Fibroblast of skin of back (primary cell): ENCODE measurements at places on chromosomes 3 and 15.

DNA sequence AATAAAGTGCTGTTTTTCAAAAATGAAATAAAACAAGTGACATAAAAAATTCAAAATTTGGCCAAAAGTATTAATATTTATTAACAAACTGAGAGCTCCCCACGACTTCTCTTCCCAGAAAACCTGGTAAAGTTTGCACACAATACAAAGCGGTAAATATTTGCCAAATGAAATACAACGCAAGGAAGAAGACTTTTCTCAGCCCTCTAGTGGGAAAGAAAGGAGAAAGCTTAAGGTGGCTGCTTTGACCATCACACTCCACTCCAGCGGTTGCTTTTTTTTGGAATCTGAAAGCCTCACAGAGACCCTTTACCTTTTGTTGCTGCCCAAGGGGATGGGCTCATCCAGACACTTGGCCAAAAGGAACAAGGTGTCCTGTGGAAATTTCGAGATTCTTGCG, 1.1 kb upstream of the GK5 start:
- DNase-seq: no peak

GRCh38 chr3:99023590-99024192, 122.2 kb upstream of the DCBLD2 start:
- peak; percentile 59 for DNase-seq

DNA sequence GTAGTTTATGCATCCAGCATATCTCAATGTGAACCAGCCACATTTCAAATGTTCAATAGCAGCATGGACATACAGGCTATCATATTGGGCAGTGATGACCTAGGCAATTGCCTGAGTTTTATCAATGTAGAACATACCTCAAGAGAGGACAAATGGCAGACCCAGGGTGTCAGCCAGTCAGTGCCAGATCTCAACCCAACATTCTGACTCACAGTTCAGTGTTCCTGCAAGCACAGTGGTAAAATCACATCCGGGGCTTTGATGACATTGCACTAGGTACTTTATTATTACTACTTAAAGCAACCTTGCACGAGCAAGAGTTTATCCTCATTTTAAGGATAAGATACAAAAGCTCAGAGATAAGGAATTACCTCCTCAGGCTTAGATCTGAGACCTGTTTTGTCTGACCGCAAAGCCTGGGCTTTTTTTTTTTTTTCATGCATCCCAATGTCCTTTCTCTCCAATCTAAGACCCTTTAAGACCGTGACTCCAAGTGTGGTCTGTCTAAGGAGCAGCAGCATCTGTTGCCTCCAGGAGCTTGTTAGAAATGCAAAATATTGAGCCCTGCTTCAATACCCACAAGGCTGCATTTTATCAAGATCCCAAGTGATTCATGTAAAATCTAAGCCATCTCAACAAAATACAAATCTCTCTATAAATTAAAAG, 60.1 kb downstream of the SLC12A1 start:
- peak; percentile 7 for DNase-seq

DNA sequence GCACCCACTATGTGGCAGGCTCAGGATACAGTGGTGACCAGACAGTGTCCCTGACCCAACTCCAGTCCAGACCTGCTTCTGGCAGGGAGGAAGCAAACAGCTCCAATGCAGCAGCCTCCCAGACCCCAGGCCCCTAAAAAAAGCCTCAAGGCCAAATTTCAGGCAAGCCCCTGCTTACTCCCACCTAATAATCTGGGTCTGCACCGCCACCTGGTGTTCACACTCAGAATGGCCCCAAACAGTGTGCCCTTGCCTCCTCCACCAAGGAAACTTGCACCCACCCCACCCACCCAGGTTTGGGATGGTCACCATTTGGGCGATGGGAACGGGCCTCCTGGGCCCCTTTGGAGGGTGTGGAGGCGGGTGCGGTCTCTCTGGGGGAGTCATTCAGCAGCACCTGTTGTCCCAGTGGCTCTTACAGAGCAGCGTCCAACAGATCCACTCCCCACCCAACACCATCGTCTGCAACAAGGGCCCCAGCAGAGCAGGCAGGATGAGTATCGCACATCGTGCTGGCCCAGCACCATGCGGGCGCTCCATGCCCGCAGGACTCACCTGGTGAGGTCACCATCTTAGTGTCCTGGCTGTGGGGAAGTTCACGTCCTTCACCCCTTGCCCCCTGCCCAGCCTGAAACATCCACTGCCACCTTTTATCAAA, 17.3 kb downstream of the C3orf18 start:
- peak; percentile 21 for DNase-seq

- DNase-seq: no peak
Measured at GRCh38 chr3:195908694-195909581, 587 bp upstream of the TNK2 start.

GRCh38 chr3:53084310-53085001, 38.6 kb upstream of the SFMBT1 start:
- DNase-seq: peak; percentile 47

DNA sequence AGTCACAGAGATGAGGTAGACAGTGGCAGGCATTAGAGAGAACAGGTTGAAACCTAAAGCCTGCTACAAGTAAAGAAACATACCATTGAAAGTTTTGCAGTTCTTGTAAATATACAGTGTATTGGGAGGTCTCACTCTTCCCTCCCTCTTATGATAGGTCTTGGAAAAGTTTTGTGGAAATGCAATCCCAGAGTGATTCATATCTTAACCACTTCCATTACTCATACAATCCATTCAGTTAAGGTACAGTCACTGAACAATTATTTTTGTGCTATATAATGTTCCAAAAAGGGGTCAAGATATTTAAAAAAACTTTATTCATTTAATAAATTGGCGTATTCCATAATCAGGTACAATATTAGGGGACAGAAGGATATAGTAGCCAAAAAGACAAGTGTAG, 737.7 kb upstream of the ALCAM start:
- peak; percentile 91 for DNase-seq

- DNase-seq: no peak
Measured at GRCh38 chr15:60602323-60602722, 123.4 kb upstream of the ICE2 start.

GRCh38 chr3:63228677-63229076, 49.4 kb upstream of the SYNPR start:
- DNase-seq: peak; percentile 43

DNA sequence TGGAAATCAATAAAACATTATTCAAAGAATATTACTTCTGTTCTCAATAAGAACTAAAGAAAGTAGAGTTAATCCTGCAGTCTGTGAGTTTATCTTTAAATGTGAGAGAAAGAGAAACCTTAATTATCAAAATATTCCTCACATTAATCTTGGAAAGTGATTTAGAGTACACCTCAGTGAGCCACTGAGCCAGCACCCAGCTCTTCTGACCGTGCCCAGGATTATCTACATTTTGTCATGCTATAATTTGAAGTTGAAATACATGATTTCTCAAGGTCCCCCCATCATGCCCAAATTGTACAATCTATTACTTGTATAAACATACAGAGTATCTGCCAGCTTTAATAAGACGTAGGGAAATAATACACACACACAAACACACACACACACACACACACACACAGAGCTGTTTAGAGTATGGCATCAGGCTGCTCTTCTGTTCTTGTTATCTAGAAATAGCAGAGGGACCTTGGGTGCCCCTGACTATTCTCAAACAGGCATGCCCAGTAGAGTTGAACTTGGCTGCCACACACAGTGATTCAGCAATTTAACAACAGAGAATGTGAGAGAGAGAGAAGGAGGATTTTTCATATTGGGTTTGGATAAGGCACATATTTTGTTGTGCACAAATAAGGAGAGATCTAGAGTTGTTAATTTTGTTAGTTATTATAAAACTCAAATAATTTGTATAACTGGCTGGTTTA, 74.4 kb downstream of the P2RY1 start:
- DNase-seq: peak; percentile 26

DNA sequence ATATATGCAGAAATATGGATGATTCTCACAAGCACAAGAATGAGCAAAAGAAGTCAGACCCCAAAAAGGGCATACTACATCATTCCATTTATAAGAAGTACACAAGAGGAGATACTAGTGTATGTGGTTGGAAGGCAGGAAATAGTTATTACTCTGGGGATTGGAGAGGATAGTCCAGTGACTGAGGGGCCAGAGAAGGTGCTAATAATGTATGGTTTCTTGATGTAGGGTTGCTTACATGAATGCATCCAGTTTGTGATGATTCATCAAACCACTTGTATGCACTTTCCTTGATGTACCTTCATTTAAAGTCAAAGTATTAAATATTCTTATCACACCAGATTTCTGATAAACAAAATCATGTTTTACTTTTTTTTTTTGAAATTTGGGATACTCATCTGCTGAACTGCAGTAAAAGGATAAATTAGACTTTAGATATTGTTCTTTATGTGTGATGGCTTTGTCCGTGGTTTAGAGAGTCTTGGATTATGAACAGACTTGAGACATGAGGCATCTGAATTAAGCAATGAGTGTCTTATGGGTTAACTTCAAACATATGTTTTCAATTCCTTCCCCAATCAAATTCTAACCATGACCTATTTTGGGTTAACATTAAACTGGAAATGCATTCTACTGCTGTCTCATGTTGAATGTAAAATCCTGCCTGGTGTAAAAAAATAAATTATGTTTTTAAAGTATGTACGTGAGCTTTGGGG, 171.2 kb downstream of the SEMA6D start:
- peak; percentile 11 for DNase-seq

DNA sequence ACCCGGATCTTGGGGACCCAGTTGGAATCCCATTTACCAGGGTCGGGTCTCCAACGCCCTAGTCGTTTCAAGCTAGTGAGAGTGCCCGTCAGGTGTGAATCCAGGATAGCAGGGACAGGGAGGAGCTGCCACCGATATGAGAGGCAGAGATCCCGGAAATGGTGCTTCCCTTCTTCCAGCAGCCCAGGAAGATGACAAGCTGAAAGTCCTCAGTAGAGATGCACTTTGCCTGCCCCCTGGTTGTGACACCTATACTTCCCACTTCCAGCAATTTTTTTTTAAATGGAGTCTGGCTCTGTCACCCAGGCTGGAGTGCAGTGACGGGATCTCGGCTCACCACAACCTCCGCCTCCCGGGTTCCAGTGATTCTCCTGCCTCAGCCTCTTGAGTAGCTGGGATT, 503.0 kb downstream of the NTRK3 start:
- DNase-seq: no peak

- DNase-seq: no peak
Measured at GRCh38 chr3:170044271-170044670, 6.5 kb downstream of the GPR160 start.

GRCh38 chr3:116836286-116836685, 126.7 kb downstream of the TUSC7 start:
- DNase-seq: peak; percentile 82

- no peak for DNase-seq
Measured at GRCh38 chr3:84980011-84980410, 21.2 kb downstream of the CADM2 start.

- DNase-seq: peak; percentile 87
Measured at GRCh38 chr15:101156509-101157159, 95.2 kb downstream of the CHSY1 start.

- DNase-seq: no peak
Measured at GRCh38 chr15:58513726-58514336, 82.0 kb downstream of the LIPC start.

DNA sequence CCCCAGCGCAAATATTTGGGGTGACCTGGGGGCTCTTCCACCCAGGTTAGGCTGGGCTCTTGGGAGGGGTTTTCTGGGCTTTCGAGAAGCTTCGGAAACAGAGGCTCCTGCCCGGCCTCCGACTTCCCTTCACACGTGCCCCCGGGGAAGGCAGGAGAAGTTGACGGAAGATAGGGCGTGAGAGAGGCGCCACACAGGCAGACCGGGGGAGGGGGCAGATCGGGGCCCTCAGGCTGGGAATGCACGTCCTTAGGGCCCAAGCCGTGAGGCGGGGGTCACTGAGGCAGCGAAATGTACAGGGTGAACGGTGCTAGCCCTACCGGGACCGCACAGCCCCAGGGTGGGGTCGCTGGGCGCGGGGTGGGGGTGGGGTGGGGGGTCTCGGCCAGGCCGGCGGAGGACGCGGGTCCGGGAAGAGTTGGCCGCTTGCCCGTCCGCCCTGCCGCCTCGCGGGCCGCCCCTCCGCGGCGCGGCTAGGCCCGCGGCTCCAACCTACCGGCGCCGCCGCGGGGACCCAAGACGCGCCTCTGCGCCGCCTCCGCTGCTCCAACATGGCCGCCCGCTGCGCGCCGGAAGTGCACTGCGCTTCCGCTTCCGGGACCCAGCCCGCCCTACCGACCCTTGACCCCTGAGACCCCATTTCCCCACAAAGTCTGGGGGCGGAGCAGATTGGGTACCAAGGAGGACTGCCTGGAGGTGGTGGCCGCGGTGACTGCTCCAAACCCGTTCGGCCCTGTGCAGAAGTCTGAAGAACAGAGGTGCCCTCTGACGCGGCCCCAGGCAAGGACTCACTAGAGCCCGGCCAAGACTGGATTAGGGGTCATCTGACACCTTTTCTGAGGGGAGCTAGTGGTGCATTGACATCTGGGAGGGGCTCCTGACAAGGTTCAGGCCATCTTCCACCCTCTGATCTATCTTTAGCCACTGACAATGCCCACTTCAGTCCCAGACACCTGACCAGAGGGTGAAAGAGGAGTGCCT, at the start of gene CCDC71:
CCDC71 (minus strand) TSS at position 561 of the 981 bp plus-strand sequence. CDS start 2,123 bp downstream, outside the sequence.
- DNase-seq: peak; percentile 71

DNA sequence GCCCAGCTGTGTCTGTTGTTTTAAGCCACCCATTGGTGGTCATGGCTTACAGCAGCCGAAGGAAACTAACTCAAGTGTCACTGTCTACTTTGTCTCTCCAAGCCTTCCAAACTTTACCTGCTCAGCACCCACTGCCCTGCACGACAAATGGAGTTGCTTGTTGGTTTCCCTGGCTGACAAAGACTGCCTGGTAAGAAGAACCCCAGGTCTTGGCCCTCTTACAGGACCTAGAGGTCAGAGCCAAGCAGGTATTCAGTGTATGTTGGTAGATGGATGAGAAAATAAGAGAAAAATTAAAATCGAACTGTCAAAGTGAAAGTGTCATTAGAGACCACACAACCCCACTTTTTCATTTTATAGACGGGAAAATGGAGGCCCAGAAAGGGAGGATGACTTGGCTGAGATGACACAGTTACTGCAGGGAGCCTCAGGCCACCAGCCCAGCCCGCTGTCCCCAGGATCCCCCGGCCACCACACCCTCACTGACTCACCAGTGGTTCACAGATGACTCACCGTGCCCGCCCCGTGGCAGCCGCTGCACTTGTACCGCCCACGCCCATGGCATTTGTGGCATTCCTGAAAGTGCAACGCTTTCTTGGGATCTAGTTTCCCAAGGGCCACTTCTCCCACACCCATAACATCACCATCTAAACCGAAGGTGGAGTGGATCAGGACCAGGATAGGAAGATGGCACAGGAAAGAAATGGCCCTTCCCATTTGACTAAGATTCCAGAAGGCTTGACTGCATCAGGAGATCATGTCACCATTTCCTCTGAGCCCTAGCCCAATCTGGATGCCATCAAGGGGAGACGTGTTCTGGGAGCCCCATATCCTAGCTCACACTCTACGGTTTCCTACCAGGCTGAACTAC, 15.2 kb downstream of the SSUH2 start:
- peak; percentile 97 for DNase-seq
